ENCODE measurements at places on chromosomes 7 and 10. TPM values are rescaled to one million over a fixed set of nuclear protein-coding genes. Genes with fewer than 3 reads are reported as not detected.

DNA sequence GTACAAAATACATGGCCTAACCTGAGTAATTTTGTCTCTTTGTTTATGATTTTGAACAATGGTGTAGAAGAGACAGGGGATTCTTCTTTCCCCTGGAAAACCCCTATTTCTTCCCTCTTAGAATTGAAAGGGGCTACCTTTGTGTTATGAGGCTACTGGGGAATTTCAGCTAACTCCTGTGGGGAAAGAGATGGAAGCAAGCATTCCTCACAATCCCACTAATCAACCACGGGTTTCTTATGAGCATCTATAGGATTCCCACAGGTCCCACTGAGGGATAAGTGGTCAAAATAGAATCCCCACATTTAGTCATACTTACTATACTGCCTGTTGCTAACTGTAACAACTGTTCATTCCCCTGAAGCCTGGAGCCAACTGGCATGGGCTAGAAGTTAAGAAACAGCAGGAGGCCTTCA is 32.2 kb upstream of the ITGB8 start:
- no peak overlapping the region for H3K27ac ChIP-seq
- no peaks in the 10 kb centered on the region for H3K4me1 ChIP-seq
- no peaks in the 10 kb centered on the region for H3K27me3 ChIP-seq
- no peak for DNase-seq
- H3K4me3 ChIP-seq, result no peak overlapping the region
- no peaks in the 10 kb centered on the region for H3K36me3 ChIP-seq

The SPDYE2 gene
- not detected for total RNA-seq

The GDF2 gene
- total RNA-seq, result not detected

DNA sequence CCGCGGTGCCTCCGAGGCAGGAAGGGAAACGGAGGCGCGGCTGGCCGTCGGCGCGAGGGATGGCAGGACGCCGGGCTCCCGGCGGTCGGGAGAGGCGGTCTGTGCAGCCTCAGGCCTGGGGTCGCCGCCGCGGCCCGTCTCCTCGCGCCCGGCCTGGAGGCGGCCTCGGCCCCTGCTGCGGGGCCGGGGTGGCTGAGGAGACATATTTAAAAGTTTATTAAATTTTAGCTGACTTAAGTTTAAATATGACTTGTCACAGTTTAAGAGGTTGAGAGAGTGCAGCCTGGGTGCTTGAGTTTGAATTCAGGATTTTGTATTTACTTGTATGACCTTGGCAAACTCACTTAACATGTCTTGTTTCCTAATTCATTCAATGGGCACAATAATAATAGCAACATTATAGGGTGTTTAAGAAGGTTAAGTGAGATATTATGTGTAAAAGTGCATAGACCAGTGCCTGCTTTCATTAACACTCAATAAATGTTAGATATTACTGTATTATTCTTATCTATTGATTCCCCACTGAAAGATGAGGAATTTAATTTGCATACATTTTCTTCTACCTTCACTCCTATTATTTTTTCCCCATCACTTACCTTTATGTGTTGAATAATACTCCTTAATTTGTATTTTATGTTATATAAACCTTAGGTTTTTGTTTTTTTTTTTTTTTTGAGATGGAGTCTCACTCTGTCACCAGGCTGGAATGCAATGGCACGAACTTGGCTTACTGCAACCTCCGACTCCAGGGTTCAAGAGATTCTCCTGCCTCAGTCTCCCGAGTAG is 718 bp downstream of the DYNC2I1 start:
- H3K36me3 ChIP-seq, result no peaks in the 10 kb centered on the region
- no peaks in the 10 kb centered on the region for H3K27me3 ChIP-seq
- peak overlapping the region; percentile 97 for H3K27ac ChIP-seq
- peaks cover 74% of the 10 kb centered on the region for H3K4me1 ChIP-seq
- no peak for DNase-seq

- H3K27ac ChIP-seq, result no peak overlapping the region
- no peak for DNase-seq
- peaks cover 12% of the 10 kb centered on the region for H3K4me1 ChIP-seq
- H3K36me3 ChIP-seq, result no peaks in the 10 kb centered on the region
Measured at GRCh38 chr7:4633012-4633411, 49.1 kb upstream of the FOXK1 start.

The C10orf143 gene
- total RNA-seq, result 1.7 TPM

DNA sequence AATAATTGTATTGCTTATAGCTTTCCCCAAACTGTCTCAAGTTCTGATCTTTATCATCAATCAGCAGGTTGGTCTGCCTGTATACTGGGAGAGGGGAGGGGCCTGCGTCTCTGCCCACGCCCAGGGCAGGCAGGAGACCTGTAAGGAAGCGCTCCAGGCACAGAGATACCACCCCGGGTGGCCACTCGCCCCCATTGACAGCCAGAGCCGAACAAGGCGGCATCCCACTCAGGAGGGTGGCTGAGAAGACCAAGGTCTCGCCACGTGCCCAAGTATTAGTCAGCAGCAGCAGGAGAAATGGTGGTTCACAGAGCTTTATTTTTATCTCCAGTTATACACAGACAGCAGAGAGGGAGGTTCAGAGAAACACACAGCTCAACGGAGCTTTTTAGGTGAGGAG is 7.2 kb downstream of the STK32C start:
- H3K4me3 ChIP-seq, result no peak overlapping the region
- peaks cover 6% of the 10 kb centered on the region for H3K27me3 ChIP-seq
- no peak overlapping the region for H3K27ac ChIP-seq
- no peak for DNase-seq
- H3K4me1 ChIP-seq, result no peaks in the 10 kb centered on the region

DNA sequence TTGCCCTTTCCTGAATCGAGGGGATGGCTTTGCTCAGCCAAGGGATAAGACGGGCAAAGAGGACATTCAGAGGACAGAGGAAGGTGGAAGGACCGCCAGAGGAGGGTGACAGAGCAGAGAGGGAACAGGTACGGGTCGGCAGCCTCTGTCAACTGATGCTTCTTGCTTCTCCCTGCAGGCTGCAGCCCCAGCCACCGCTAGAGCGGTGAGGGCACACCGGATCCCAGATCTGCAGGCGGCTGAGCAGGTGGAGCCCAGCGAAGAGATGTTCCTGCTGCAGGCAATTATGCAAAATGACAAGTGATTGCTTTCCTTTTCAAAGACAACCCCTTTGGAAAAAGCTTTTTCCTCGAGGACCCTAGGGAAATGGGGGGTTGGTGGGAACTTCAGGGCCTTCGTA is 181.9 kb upstream of the ANKRD30A start:
- DNase-seq, result no peak
- H3K27me3 ChIP-seq, result peaks cover 14% of the 10 kb centered on the region
- H3K4me1 ChIP-seq, result no peaks in the 10 kb centered on the region

GRCh38 chr10:130982802-130983201 is 328.7 kb downstream of the TCERG1L start:
- H3K36me3 ChIP-seq, result no peaks in the 10 kb centered on the region
- H3K27ac ChIP-seq, result no peak overlapping the region
- no peaks in the 10 kb centered on the region for H3K4me1 ChIP-seq
- no peak for DNase-seq
- H3K4me3 ChIP-seq, result no peak overlapping the region
- peaks cover 19% of the 10 kb centered on the region for H3K27me3 ChIP-seq

The RNF148 gene
- not detected for total RNA-seq

GRCh38 chr7:33632840-33633525 is 272.4 kb upstream of the BMPER start:
- peaks cover 6% of the 10 kb centered on the region for H3K36me3 ChIP-seq
- no peaks in the 10 kb centered on the region for H3K27me3 ChIP-seq
- H3K4me1 ChIP-seq, result no peaks in the 10 kb centered on the region
- DNase-seq, result no peak

DNA sequence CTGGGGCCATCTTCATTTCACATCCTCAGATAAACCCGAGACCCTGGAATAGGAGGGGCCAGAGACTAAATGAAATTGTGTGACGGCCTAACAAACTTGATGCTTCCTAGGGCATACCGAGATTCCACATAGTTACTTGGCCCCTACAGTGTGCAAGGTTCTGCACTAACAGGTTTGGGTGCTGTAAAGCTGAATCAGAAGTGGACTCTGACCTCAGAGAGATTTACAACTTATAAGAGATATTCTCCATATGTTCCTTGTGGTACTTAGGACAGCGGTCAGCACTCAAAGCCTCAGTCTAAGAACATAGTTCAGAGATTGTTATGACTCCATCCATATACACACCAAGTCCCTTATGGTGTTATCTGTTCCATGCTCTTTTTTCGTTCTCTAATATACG is 55.1 kb upstream of the FHIP2A start:
- H3K4me3 ChIP-seq, result peak overlapping the region; percentile 85
- H3K27me3 ChIP-seq, result no peaks in the 10 kb centered on the region
- H3K4me1 ChIP-seq, result peaks cover 72% of the 10 kb centered on the region
- DNase-seq, result no peak
- peak overlapping the region; percentile 93 for H3K27ac ChIP-seq
- no peaks in the 10 kb centered on the region for H3K36me3 ChIP-seq

DNA sequence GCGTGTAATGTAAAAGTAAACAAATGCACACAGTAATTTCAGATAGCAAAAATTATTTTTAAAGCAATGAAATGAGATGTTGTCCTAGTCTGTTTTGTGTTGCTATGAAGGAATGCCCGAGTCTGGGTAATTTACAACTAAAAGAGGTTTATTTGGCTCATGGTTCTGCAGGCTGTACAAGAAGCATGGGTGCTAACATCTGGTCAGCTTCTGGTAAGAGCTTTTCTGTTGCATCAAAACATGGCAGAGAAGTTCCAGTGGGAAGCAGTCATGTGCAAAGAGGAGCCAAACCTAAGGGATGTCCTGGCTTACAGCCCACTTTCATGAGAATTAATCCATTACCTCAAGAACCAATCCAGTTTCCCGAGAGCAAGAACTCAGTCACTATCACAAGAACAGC is 62.9 kb upstream of the MNX1 start:
- no peak overlapping the region for H3K4me3 ChIP-seq
- peaks cover 82% of the 10 kb centered on the region for H3K27me3 ChIP-seq
- H3K4me1 ChIP-seq, result peaks cover 5% of the 10 kb centered on the region
- H3K27ac ChIP-seq, result no peak overlapping the region
- no peak for DNase-seq
- H3K36me3 ChIP-seq, result no peaks in the 10 kb centered on the region

The SPACDR gene
- 0.88 TPM for total RNA-seq

DNA sequence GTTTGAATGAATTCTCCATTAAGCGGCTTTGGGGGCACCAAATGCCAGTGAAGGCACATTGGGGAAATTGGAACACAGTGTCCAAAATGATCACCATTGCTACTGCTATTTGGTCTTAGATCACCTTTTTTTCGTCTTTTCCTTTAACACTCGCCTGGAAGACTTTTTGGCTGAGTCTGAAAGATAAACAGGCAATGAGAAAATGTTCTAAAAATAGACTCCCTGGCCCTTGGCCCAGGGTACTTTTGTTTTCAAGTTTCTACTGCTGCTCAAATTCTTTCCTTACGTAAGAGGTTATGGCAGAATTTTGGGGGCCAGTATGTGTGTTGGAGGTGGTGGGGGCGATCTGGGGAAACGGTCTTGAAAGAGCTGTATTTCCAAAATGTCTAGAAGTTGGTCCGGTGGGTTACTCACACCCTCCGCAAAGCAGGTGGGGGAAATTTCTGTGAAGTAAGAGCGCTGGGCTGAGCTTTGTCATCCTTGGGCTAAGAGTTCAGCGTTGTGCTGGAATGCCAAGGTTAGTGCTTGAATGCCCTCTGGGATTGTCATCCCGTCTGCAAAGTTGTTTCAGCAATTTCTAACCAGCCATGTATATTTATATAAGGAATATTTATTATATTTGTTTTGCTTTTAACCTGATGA is 1.3 kb upstream of the ITPRIP start:
- no peak for DNase-seq
- H3K27ac ChIP-seq, result peak overlapping the region; percentile 99
- no peaks in the 10 kb centered on the region for H3K27me3 ChIP-seq
- H3K4me1 ChIP-seq, result peaks cover 86% of the 10 kb centered on the region
- H3K36me3 ChIP-seq, result no peaks in the 10 kb centered on the region

The EVX1 gene
- total RNA-seq, result not detected

The PIP gene
- total RNA-seq, result not detected

DNA sequence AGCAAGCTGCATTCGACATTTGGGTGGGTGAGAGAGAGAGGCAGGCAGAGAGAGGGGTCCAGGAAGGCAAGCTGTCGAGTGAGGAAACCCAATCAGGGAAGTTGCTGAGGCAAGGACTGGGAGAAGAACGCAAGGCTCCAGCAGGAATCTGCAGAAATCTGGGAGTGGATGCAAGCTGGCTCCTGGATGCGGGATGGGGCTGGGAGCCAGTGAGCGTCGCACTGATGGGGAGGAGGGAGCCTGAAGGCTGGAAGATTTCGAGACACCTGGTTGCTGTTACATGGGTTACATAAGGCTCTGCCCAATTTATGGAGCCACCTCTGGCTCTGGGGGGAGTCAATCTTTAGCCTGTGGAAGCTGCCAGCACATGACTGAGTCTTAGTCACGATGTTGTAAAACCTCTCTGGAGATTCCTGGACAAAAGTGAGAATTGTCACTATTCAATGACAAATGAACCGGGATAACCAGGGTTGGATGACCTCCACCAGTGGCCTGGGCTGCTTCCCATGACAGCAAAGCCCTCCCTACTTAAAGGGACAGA is 51.1 kb upstream of the ADRB1 start:
- no peak overlapping the region for H3K4me3 ChIP-seq
- H3K27me3 ChIP-seq, result no peaks in the 10 kb centered on the region
- peaks cover 28% of the 10 kb centered on the region for H3K4me1 ChIP-seq
- peak overlapping the region; percentile 57 for H3K27ac ChIP-seq

DNA sequence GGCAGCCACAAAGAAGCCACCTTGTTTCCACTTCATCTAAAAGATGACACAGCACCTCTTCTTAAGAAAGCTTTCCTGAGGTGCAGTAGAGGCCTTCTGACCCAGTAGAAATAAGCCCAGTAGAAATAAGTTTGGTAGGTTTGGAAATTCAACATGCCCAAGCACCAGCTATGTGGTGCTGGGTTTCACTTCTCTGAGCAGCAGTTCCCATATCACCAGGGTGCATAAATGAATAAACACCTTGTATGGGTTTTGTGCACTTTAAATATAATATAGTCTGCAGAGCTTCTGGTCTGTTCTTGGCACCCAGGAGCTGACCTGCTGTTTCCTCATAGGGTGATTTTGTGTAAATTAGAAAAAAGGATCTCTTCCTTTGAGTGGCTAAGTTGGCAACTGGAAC is 492.4 kb upstream of the SORCS1 start:
- H3K4me3 ChIP-seq, result no peak overlapping the region
- H3K4me1 ChIP-seq, result no peaks in the 10 kb centered on the region
- no peaks in the 10 kb centered on the region for H3K36me3 ChIP-seq
- no peak for DNase-seq
- no peaks in the 10 kb centered on the region for H3K27me3 ChIP-seq
